ENCODE measurements at places on chromosomes 5 and 9.

- DNase-seq: no peak
Measured at GRCh38 chr5:112064956-112065355, 308.0 kb upstream of the NREP start.

DNA sequence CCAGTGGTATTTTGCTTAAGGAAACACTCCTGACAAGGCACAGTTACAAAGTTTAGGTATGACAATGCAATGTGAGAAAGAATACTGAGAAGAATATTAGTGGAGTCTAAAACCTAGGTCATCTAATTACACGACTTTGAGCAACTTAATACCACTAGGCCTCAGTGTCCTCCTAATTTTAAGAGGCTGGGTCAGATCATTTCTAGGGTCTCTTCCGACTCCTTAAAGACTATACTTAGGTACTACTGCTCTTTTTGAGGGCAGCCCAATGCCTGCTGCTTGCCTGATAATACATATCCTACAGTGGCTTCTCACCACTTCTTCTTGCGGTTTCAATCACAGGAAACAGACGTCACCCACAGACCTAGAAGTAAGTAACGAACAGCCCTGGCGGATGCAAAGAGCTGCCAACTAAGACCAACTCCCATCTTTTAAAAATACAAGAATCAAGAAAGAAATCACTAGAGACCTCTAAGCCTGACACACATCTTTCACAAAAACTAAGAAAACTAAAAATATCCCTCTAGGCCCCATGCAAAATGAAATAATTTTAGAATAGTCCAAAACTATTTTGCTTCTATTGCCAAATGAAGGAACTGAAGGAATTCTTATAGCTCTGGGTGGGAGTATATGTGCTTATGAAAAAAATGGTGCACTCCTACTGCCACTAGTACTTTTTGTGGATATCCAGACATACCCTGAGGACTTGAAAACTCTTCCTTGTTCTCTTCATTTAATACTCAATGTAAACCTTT lies 13.1 kb downstream of the DIAPH1 start:
- DNase-seq: no peak

- no peak for DNase-seq
Measured at GRCh38 chr5:54795777-54796176, 189.6 kb downstream of the ESM1 start.

- DNase-seq: no peak
Measured at GRCh38 chr9:128635266-128636023, 21.2 kb downstream of the DYNC2I2 start.

DNA sequence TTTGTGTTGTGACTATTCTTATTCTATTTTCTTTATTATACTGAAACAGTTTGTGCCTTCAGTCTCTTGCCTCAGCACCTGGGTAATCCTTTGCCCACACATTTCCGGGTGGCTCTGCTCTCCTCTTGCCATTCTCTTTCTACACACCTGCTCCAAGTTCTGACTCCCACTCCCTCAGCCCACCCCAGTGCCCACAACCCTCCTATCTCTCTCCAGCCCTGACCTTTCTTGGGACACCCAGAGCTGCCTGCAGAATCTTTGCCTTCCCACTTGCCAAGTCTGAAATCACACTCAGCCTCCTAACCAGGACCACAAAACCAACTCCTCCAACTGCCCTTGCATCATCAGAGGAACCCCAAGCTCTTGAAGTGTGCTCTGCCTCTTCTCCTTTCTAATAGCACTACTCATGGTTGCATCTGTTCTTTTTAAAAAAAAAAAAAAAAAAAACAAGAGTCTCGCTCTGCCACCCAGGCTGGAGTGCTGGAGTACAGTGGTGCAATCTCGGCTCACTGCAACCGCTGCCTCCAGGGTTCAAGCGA lies 4.1 kb downstream of the SWI5 start:
- no peak for DNase-seq

DNA sequence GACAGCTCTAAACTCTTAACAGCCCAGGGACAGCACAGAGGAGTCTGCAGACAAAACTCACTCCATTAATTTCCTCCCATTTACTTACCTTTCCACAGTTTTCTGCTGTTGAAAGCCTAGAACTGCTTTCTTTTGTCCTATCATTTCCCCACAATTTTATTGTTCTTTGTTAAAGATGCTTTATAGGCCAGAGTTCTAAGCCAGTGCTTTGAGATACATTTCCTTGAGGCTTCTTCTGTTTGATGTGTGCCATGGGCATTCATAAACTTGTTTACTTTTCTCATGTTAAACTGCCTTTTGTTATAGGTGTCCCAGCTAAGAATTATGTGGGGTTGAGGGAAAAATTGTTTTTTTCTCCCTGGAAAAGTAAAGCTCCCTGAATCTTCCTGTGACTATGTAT lies 25.9 kb upstream of the SUB1 start:
- DNase-seq: no peak

- no peak for DNase-seq
Measured at GRCh38 chr5:180347702-180348101, 5.4 kb downstream of the GFPT2 start.

GRCh38 chr9:18888290-18888689 lies 144.7 kb downstream of the SAXO1 start:
- no peak for DNase-seq

GRCh38 chr9:73239570-73240265 lies 88.1 kb downstream of the ANXA1 start:
- DNase-seq: no peak

DNA sequence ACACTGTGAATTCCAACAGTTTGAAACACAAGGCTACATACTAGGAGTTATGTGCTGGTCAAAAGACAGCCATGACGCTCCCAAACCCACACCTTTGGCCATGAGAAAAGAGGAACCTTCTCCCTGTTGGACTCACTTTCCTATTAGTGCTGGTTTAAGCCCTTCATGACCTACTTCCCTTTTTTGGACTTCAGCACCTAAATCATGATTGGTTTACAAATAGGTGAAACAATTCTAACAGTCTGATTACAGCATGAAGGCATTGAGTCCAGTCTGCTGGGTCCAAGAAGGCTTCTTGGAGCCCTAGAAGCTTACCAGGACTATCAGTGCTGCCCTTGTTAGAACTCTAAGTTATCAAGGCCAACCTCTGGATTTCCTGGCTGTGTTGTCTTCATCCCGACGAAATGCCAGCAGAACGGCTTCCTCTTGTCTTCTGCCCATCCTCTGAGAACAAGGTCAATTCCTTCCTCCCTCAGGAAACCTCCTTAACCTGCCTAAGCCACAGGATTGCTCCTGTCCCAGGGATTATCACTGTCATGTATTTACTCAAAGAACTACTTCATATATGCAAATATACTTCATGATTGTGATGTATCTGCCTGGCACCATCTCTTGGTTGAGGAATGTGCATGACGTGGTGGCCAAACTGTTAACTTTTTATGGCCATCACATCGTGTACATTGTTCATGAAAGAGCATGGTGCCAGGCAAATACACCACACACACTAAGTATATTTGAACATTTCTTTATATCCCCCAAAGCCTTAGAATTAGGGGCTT lies 83.6 kb downstream of the ANKH start:
- DNase-seq: no peak

DNA sequence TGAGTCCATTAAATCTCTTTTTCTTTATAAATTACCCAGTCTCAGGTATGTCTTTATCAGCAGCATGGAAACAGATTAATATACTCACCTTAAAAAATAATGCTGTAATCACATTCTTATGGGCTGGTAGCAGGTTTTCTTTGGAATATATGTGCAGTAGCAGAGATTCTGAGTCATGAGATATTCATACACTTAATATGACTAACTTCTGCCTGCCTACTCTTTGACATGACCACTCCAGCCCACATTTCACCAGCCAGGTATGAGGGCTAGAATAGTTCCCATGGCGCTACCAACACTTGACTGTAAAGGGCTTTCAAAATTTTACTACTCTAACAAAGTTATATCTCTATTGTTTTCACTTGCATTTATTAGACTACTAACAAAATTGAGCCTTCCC lies 74.1 kb upstream of the GHR start:
- DNase-seq: no peak

DNA sequence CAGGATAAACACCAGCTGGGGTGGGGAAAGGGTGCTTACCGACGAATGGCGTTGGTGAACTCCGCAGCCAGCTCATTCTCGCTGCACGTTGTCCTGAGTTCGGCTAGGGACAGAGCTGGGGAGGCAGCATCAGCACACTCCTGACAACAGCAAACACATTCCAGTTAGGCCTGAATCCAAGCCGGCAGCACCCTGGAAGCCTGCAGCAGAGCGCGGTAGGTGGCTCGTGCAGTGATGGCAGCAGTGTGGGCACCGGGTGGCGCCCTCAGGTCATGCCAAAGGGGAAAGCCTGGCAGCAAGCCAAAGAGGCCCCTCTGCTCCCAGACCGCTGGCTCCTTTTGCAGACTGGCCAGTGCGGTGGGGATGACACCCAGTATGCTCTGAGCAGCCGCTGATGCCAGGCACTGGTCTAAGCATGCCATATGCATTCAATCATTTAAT lies 66.9 kb downstream of the DCP2 start:
- no peak for DNase-seq

DNA sequence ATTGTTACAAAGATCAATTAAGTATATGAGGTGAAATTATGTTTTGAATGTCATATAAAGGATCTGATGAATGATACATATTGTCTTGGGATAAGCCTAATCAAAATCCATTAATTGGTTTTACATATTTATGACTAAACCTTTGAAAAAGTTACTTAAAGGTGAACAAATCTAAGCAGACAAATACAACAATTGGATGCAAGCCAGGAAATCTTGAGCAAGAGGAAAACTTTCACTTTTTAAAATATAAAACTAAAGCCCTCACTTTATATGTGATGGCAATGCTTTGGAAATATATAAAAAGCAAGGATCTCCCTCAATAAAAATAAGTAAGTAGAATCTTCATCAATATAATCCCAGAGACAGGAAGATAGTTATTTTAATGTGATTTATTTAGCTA lies 80.1 kb downstream of the EDIL3 start:
- DNase-seq: no peak

DNA sequence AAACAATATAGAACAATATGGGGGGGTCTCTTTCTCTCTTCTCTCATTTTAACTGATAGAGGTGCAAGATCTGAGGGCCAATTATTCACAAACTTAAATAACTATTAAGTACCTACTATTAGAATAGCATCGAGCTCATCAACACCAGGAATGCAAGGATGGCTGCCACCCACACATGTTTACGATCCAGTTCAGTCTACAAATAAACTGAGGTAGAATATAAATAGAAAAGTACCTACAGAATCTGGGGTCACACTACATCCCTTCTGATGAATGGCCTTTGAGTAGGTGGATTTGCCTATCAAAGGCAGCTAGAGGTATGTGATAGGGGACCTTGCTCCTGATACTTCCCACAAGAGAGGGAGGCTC lies 91.8 kb upstream of the ZNF366 start:
- DNase-seq: no peak

All from cortex of kidney (tissue), 1 donor.